ENCODE measurements at places on chromosomes 12 and 14.

- DNase-seq = no peak
These were observed 159.5 kb downstream of the METTL25 start for GRCh38 chr12:82517808-82518207.

DNA sequence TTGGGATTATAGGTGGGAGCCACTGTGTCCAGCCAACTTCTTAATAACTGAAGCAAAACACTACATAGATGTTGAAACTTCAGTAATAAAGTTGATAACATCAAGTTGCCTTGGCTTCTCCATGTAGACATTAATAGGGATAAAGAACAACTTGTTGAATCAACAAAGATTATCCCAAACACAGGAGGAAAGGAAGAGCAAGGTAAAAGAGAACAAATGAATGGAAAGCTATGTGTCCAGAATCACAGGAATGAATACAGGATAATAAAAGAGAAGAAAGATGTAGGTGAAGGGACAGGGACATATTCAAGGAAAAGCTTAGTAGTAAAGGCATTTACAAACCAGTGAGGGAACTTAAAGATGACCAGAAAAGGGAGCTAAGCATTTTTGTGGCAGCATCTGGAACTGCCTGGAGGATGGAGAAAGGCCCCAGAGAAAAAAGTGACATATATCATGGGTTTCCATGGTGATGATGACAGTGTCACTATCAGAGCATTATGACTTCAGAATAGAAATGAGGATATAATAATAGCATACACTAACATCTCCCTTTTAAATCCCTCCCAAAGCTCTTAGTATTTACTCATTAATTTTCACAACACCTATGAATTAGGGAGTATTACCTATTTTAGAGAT lies 24.0 kb upstream of the MDM1 start:
- no peak for DNase-seq

- no peak for DNase-seq
These were observed 884 bp upstream of the TMEM132C start for GRCh38 chr12:128266086-128266485.

DNA sequence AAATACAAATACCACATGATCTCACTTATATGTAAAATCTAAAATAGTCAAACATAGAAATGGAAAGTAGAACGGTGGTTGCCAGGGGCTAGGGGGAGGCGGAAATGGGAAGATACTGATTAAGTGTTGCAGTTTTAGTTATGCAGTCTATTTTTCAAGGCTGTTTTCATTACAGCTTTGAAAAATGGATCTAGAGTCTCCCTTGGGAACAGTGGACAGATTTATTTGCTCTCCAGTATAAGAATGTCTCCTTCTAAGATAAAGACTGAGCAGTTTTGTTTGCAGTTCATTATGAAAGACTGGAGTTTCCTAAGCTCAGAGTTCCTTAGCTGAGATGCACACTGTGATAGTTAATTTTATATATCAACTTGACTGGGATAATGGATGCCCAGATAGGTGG lies 202.5 kb downstream of the KLHL28 start:
- no peak for DNase-seq

DNA sequence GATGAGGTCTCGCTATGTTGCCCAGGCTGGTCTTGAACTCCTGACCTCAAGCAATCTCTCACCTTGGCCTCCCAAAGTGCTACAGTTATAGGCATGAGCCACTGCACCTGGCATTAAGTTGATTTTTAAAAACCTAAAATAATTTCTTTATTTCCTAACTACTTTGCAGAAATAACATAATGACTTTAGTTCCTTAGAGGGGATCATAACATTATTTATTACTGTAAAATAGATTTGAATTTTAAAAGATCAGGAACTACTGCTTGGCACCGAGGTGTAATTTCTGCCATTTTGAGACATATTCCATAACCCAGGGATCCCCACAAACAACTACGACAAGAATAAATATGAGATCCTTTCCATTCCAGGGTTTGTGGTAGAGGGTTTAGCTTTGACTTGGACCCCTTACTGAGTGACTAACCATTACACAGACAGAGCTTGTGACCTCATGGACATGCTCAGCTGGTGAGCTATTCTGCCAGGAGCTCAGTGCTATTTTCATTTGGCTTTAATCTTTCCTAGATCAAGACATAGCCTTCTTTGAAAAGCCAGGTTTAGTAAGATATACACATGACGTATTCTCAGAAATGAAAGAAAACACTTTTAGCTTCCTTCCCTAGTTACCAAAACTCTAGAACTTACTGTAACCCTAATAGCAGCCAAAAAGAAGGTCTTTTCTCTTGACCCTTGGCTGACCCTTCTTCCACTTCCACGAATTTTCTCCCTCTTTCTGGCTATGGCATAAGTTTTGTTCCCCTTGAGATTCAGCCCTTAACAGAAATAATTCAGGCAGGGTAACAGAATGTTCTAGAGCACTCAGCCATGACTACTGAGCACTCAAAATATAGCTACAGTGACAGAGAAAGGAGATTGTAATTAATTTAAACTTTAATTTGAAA lies 75.1 kb upstream of the NUDT4 start:
- no peak for DNase-seq

DNA sequence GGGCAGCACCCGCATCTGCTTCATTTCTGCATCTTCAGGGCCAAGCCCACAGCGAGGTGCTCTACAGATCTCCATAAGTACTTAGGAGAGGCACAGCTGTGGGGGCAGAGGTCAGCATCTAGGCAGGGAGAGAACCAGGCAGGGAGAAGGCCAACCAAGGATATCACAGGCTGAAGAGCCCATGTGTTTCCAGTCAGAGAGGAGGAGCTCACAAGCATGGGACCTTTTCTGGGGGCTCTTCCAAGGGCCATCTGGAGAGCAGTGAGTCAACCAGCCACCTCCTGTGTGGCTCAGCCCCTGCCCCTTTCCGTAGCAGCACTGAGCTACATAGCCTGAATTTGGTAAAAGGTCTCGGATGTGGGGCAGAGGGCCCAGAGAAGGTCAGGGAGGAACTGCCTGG lies 78.5 kb downstream of the ARL6IP4 start:
- DNase-seq = no peak

DNA sequence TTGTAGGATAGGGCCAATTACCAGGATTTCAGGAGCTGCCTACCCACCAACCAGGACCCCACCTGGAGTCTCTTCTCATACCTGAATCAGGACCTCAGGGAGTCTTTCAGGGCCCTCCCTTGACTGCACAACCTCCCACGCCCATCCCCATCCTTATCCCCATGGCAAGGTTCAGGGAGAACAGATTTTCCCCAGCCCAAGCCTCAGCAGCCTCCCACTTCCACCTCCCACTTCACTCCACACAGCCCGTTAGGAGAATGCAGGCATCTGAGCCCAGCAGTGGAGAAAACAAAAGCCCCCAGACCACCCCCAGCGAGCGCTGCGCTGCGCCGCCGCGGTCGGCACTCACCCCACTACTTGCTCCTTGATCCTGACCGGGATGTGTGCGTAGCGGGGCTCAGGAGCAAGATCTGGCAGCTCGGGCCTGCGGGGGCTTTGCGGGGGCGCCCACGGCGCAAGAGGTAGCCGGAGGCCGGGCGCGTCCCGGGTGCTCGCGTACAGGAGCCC lies 1.4 kb downstream of the B4GALNT1 start:
- DNase-seq = no peak

GRCh38 chr14:96091149-96091693 lies 52.1 kb downstream of the C14orf132 start:
- DNase-seq = no peak

DNA sequence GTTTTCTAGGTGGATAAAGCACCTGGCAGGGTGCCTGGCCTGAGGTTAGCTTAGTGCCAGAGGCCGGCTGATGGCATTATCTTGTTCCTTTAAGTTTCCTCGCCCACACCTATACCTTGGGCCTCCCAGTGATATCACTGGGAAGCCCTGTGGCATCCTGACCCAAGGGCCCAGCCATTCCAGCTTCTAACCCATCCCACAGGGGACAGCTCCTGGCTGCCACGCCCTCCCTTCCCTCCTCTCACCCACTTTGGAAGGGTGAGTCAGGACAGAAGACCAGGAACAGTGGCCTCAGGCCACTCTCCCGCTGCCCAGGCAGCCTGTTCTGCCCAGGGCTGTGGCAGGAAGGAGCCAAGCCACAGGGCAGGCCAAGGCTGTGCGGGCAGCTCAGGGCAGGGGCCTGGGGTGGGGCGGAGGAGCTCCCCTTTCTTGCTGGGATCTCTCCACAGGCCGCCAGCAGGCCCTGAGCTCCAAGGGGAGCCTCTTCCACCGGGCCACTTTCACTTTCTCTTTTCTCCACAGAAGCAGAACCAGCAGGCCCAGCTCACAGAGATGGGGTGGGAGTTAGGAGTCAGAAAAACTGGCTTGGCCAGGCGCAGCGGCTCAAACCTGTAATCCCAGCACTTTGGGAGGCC lies 75.1 kb downstream of the IRF2BPL start:
- peak; percentile 86 for DNase-seq

DNA sequence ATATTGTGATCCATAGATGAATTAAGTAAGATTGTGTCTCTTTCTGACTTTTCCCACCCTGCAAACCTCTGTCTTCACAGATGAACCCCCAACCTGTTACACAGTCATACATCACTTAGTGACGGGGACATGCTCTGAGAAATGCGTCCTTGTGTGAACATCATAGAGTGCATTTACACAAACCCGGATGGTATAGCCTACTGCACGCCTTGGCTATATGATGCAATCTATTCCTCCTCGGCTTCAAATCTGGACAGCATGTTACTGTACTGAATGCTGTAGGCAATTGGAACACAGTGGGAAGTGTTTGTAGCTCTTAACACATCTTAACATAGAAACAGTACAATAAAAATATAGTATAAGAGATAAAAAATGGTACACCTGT lies 7.4 kb upstream of the TESPA1 start:
- no peak for DNase-seq

GRCh38 chr12:6264402-6265037 lies 46.0 kb upstream of the PLEKHG6 start:
- no peak for DNase-seq

DNA sequence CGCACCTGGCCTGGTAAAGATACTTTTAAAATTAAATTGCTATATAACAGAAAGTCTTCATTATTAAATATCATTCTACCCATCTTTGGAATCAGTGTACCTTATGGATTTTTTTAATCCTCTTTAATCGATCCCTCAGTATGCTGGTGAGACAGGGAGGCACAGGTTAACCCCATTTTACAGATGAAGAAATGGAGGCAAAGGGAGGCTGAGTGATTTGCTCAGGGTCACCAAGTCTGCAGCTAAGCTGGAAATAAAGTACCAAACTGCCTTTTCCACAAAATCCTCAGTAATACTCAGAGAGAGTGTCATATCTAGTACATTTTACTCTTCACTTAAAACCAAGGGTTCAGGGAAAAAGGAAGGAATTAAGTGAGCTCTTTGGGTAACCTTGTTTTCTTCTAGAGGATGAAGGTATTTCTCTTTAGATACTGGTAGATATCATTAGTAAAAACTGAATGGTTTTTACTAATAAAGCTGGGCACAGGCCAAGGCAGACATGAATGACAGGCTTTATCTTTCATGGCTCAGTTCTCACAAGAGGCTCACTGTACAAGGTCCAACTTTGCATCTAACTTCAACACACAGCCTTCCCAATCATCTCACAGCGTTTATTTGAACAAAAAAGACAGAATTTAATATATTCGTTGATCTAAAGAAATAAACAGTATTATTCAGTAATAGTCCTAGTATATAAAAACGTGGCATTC lies 35.3 kb upstream of the TTC7B start:
- no peak for DNase-seq

DNA sequence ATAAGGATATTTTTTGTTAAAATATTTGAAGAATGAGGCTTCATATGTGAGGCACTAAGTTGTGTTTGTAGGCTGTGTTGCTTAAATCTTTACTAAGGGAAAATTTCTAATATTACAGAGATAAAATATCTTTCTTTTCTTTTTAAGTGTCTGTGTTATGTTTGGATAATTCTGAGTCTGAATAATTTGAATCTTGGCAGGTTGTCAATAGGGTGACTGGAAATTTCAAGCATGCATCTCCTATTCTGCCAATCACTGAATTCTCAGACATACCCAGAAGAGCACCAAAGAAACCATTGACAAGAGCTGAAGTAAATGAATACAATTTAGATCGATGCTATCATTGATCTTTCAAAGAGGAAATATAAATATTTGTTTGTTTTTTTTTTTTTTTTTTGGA lies 29.4 kb downstream of the TMPO start:
- DNase-seq = no peak

- no peak for DNase-seq
These were observed 93.4 kb downstream of the ADGRD1 start for GRCh38 chr12:131046813-131047788.

- DNase-seq = no peak
These were observed 3.4 kb upstream of the NCOR2 start for GRCh38 chr12:124570810-124571209.

- peak; percentile 54 for DNase-seq
These were observed 74.6 kb upstream of the TBX5 start for GRCh38 chr12:114480337-114481199.

DNA sequence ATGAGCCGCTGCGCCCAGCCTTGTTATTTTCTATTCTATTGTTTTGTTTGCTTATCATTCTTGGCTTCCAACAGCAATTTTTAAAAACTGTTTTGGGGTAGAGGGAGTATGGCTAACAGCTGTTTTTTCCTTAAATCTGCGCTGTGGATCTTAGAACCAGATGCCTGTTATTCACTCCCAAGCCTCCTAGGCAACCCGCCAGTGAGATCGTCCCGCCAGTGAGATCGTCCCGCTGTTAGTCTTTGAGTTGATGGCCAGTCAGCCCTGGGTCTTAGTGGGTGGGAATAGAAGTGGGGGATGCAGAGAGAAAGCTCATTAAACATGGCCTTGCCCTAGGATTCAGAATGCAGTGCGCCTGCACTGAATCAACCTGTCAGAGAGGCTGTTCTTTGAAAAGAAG lies 67.3 kb upstream of the BICD1 start:
- DNase-seq = no peak

GRCh38 chr12:6538420-6539313 lies 4.3 kb downstream of the GAPDH start:
- DNase-seq = peak; percentile 45

DNA sequence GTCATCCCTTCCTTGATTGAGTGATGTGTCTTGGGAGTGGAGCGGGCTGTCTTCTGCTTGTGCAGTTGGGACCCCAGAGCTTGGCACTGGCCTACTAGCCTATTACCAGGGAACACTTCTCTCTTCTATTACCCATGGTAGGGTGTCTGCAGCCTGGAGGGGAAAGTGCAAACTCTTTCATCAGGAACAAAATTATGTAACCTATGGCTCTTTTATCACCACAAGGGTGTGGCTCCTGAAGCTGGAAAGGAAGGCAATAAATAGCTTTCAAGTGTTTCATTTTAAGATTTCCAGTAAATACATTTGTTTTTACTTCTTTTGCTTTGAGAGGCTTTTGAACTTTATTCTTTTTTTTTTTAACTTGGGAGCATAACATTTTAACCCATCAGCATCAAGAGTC lies 349.7 kb upstream of the FAR2 start:
- no peak for DNase-seq
